ENCODE measurements at places on chromosomes 5 and 9.

- DNase-seq: no peak
These were observed 31.9 kb upstream of the SPARC start for GRCh38 chr5:151718646-151719045.

- DNase-seq: no peak
These were observed 635 bp downstream of the FBN2 start for GRCh38 chr5:128537221-128537999.

DNA sequence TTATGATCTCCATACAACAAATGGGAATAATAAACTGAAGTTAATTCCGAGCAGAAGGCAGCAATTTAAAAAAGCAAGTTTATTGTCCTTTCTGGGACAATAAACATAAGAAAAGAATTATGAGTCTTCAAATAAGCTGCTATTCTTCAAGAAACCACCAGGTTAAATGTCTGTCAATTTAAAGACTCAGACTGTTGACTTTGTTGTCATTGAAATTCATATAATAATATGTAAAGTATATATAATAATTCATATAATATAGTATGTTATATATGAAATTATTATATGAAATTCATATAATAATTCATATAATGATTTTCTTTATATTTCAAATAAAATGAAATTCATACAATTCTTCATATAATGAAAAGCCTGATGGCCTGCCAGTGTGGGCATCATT, 497.5 kb upstream of the RGMB start:
- no peak for DNase-seq

DNA sequence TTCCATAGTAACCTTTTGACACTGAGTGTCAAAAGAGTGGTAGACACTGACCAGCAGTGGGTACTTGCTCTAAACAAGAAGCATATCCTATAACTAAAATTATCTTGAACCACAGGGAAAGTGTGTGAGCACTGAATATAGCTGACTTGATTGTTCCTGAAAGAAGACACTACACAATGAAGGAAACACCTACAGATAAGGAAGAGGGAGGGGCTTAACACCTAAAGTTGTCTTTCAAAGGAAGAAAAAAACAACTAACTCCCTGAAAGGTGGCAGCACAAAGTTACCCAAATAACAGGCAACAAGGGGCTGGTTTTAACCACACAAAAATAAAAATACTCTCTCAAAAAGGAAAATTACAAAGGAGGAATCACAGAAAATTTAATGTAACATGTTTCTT, 6.6 kb downstream of the ELAVL2 start:
- DNase-seq: no peak

DNA sequence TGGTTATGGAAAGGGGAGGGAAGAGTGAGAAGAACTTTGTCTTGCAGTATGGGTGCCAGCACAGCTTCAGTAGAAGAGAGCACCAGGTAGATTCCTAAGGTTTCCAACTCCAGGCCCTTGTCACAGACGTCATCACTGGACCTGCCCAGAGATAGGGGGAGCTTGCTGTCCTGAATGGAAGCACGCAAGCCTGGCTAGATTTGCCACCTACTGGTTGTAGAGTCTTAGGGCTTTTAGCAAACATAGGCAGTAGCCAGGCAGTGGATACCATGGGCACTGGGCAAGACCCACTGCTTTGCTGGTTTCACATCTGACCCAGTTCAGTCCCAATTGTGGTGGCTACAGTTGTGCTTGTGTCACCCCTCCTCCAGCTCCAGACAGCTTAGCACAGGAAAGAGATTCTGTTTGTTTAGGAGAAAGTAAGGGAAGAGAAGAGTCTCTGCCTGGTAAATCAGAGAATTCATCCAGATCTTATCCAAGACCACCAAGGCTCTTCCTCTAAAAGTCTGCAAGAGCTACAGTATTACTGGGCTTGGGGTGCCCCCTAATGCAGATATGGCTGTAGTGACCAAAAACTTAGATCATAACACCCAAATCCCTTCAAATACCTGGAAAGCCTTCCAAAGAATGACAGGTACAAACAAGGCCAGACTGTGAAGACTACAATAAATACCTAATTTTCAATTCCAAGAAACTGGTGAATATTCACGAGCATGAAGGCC, 158.9 kb downstream of the HINT1 start:
- DNase-seq: no peak

DNA sequence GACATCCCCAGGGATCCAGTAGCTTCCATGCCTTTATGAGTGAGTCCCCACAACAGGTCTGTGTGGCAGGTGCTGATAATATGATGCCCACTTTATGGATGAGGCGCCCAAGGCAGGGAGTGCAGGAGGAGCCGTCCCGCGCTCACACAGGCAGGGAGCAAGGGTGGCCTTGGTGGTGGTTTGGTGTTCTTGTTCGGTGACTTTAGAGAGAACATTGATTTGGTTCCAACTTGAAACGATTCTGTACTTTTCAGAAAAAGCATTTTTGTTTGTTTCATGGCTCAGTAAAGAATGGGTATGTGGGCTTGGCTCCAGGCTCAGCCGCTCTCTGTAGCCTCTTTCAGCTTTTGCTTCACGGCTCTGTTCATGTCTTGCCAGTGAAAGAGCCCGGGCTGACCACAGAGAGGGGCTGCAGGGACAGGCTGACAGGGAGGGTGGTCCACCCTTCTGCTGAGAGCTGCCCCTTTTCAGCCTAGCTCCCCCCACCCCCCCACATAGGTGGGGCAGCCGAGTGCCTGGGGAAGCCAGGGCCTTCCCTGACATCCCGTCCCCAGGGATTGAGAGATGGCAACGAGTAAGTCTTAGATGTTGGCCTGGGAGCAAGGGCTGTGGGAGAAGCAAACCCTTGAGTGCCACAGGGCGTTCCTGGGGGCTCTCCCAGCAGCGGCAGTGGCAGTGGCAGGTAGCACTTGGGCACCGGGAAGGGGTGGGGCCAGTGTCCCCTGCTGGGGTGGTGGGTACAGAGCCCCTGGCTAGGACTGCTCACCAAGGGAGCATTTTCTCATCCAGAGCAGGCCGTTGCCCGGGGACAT, 28.0 kb downstream of the NCS1 start:
- DNase-seq: no peak

GRCh38 chr5:93384026-93384425, 197.0 kb downstream of the NR2F1-AS1 start:
- DNase-seq: no peak

- DNase-seq: no peak
These were observed 5.0 kb downstream of the IL7R start for GRCh38 chr5:35861718-35862117.

DNA sequence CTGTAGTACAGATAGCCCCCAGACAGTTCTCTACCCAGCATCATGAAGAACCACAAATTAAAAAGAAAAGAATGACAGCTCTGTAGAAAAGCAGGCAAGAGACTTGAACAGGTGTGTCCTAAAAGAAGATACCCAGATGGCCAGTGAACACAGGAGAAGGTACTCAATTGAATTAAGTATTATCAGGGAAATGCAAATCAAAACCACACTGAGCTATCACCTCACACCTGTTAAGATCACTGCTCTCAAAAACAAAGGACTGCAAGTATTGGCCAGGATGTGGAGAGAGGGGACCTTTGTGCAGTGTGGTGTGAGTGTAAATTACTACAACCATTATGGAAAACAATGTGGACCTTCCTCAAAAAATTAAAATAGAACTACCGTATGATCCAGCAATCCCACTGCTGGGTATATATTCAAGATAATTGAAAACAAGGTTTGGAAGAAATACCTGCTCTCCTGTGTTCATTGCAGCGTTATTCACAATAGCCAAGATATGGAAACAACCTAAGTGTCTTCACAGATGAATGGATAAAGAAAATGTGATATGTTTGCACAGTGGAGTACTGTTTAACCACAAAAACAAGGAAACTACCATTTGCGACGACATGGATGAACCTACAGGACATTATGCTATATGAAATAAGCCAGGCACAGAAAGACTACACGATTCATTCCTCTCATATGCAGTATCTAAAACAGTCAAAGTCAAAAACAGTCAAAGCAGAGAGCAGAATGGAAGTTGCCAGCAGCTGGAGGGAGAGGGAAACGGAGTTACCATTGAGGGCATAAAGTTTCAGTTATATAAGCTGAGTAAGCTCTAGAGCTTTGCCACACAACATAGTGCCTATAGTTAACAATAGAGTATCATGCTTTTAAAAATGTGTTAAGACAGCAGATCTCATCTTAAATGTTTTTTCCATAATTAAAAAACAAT, 102.6 kb downstream of the WNK2 start:
- peak; percentile 1 for DNase-seq

DNA sequence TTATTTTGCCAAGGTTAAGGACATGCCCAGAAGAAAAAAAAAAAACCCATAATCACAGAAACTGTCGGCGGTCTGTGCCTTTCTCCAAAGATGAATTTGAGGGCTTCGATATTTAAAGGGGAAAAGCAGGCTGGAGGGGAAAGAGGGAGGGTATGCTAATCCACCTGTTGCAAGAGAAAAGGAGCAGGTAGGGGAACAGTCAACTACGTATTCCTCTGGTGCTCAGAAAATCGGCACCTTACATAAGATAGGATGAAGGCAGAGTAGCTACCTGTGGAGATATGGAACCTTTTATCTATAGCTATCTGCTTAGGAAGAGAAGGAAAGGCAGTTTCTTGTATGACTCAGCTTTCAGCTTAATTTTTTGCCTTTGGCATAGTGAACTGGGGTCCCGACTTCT, 77.7 kb downstream of the PTCD2 start:
- no peak for DNase-seq

DNA sequence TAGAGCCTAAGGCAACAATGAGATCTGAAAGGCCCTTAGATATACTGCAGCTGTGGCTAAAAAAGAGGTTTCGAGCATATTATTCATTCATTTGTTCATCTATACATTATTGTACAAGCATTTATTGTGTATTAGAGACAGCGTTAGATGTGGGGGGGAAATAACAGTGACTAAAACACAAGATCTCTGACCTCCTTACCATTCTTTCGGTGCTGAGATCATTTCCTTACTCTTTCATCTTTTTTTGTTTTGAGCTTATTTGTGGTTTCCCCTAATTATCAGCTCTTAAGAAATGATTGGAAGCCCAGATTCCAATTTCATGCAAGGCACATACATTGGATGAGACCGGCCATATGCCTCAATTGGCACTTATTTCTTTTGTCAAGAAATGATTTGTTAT, 113.2 kb downstream of the SEC61B start:
- no peak for DNase-seq

- DNase-seq: no peak
These were observed 167.9 kb upstream of the VLDLR start for GRCh38 chr9:2453701-2454100.

GRCh38 chr5:151541571-151541970, 49.6 kb downstream of the FAT2 start:
- no peak for DNase-seq

- no peak for DNase-seq
These were observed 84.8 kb upstream of the SELENOP start for GRCh38 chr5:42896523-42896922.

GRCh38 chr5:153584960-153585359, 94.5 kb downstream of the GRIA1 start:
- DNase-seq: no peak

GRCh38 chr9:90259311-90260246, 383.0 kb downstream of the DIRAS2 start:
- no peak for DNase-seq

GRCh38 chr5:83343299-83343698, 128.2 kb upstream of the VCAN start:
- no peak for DNase-seq

GRCh38 chr5:162202285-162202880, 134.8 kb downstream of the GABRG2 start:
- no peak for DNase-seq

DNA sequence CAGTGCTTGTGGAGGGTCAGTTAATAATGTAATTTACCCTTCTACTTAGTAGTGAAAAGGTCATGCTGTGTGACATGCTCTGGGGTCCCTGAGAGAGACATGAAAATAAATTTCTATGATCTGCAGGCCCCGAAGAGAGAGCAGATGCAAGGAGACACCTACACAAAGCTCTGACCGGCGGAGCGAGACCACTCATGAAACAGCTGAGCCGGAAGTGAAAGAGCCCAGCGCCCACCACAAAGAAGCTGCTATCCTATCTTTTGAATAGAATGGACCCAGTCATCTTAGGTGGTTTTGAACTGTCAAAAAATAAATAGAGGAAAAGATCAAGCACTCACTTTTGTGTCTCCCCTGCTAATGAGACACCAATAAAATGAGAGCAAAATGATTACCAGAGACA, 190.0 kb downstream of the MED10 start:
- no peak for DNase-seq

DNA sequence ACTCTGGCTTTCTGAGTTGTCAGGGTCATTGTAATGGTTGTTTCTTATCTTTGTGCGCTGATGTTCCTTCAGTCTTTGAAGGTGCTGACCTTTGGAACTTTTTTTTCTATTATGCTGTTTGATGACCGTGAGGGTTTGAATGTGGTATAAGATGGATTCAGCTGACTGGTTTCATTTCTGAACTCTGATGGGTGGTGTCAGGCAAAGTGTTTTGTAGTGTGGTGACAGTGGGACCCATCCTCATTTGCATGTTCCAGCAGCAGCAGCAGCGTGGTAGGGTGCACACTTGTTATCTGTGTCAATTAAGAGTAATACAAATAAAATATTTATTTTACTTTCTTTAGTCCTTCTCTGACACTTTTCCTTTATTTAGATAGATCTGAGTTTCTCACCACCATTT, 227.7 kb upstream of the PRR16 start:
- no peak for DNase-seq

- peak; percentile 58 for DNase-seq
These were observed 29.5 kb downstream of the MTAP start for GRCh38 chr9:21831841-21832509.

GRCh38 chr5:9188131-9188530, 357.7 kb downstream of the SEMA5A start:
- no peak for DNase-seq

- DNase-seq: no peak
These were observed 10.1 kb downstream of the DAP start for GRCh38 chr5:10750909-10751308.

DNA sequence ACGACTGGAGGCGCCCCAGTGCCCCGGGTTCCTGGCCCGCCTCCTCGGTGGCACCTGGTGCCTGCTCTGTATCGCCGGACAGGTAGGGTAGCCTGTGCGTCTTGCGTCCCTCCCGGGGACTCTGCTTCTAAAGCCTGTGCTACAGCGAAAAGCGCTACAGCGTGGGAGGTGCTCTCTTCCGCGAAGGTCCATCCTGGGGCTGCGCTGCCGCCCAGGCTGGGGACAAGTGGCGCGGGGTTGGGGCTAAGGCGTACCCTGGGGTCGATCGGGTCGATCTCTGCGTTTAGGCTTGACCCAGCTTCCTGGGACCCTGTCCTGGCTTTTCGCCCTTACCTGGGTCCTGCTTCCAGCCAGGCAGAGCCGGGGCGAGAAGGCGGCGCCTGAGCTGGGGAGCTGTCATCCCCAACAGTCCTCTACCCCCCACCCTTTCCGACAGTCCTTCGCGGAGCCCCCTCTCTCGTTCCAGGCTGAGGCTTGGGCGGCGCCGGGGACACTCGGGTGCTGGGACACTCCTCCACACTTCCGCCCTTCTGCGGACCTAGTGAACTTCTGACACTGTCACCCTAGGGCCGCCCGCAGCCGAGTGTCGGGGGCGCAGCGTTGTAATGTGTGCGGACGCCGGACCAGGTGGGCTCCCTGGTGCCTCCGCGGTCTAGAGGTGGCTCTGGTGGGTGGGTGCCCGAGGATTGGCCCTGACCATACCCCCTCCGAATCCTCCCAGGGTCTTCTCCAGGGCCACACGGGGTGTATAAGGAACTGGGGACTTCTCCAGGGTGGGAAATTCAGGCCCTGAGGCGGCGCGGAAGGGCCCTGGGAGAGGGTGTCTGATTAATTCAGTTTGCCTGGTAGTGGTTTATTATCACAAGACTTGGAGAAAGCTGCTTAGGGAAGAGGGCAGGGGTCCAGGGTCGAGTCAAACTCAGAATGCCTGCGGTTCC, 328.2 kb downstream of the SH3GL2 start:
- no peak for DNase-seq
